Right ventricle myocardium superior (tissue), 1 donor: ENCODE measurements at places on chromosomes 2 and 18. TPM values are rescaled to one million over a fixed set of nuclear protein-coding genes. Genes with fewer than 3 reads are reported as not detected.

The TCF23 gene
- total RNA-seq = not detected

The MC2R gene
- not detected for total RNA-seq

The UGT1A3 gene
- not detected for total RNA-seq

The RESP18 gene
- not detected for total RNA-seq

The ZNF532 gene
- 53.3 TPM for total RNA-seq

The LINC00305 gene
- total RNA-seq = not detected

The MBP gene
- 29.9 TPM for total RNA-seq

The SLC9A2 gene
- total RNA-seq = not detected

The HEATR5B gene
- total RNA-seq = 27.7 TPM

The IL18RAP gene
- total RNA-seq = 0.30 TPM

The MYO3B gene
- total RNA-seq = not detected

The FAP gene
- 0.62 TPM for total RNA-seq
